T-helper 17 cell (primary cell): ENCODE measurements at places on chromosomes 3 and 15.

- no peaks in the 10 kb centered on the region for H3K36me3 ChIP-seq
- H3K4me1 ChIP-seq, result no peaks in the 10 kb centered on the region
- H3K4me3 ChIP-seq, result no peak overlapping the region
- no peak overlapping the region for H3K27ac ChIP-seq
- peaks cover 32% of the 10 kb centered on the region for H3K27me3 ChIP-seq
Observed at GRCh38 chr3:56484525-56485032, 16.3 kb upstream of the ERC2 start.

- H3K4me3 ChIP-seq, result no peak overlapping the region
- no peak for DNase-seq
- H3K36me3 ChIP-seq, result peaks cover 3% of the 10 kb centered on the region
- H3K27ac ChIP-seq, result peak overlapping the region; percentile 82
Observed at GRCh38 chr3:33808559-33808958, 10.1 kb downstream of the PDCD6IP start.

DNA sequence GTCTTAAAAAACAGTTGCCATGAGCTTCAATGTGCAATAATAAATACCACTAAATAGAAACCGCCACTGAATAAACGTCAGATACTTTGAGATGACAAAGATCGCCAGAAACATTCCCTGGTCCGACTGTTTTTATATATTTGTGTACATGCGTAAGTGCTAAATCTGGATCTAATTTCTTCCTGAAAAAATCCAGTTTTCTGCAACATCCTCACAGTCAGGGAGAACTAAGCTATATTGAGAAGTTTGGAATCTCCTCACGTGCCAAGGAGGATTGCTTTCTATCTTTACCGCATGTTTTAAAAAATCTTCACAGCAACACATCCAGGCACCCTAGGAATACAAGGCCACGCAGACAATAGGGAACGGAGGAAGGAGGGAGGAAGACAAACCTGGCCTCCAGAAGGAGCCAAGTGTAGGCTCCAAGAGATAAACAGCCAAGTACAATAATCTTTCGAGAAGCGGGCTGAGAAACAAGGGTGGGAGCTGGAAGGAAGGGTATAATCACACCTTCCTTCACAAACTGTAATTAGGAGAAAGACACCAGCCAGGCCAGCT lies 5.7 kb downstream of the VGLL4 start:
- no peak overlapping the region for H3K4me3 ChIP-seq
- DNase-seq, result no peak
- no peaks in the 10 kb centered on the region for H3K27me3 ChIP-seq
- H3K27ac ChIP-seq, result peak overlapping the region; percentile 29
- no peaks in the 10 kb centered on the region for H3K36me3 ChIP-seq

DNA sequence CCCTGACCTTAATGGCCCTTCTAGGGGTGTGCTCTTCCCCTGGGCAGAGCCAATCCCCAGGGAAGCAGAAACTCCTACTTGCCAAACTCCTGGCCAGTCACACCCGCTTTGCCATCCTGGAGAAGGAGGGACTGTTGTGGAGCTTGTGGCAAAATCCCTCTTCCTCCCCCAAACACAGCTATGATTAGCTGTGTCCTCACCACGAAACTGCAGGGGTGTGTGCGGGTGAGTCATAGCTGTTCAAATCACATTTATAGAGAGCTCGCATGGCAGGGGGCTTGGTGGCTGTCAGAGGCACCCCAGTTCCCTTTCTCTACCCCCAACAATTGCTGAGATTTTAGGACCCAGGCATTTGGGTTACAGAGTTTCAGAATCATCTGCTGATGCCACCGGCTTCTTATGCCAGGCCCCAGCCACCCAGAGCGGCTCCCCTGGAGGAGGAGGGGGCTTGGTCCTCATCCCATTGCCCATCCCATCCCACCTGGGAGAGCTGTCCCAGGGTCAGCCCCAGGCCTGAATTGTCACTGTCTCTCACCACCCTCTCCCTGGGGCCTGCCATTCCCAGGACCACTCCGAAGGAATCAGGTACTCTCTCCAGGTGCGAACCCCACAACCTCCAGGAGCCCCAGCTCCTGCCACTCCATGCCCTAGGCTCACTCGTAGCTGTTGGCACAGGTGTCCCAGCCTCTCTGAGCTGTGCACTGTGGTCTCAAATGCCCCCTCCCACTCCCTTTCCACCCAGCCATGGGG lies 28.8 kb upstream of the MAGEF1 start:
- no peak overlapping the region for H3K27ac ChIP-seq
- H3K4me3 ChIP-seq, result no peak overlapping the region
- peaks cover 6% of the 10 kb centered on the region for H3K36me3 ChIP-seq
- peaks cover 41% of the 10 kb centered on the region for H3K27me3 ChIP-seq
- peaks cover 4% of the 10 kb centered on the region for H3K4me1 ChIP-seq

DNA sequence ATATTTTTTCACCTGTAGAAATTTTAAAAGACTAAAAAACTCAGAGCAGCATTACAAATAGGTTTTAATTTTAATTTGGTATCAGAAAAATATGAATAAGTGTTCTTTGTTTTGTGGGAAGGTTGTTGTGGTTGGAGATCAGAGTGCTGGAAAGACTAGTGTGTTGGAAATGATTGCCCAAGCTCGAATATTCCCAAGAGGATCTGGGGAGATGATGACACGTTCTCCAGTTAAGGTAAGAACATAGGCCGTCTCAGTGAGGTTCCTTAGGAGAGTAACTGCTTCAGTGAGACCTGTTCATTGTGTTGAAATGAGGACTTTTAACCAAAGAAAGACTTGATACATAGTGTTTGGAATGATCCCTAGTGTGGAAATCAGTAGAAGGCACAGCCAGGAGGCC lies 44.8 kb downstream of the OPA1 start:
- no peaks in the 10 kb centered on the region for H3K27me3 ChIP-seq
- H3K4me3 ChIP-seq, result no peak overlapping the region
- no peaks in the 10 kb centered on the region for H3K4me1 ChIP-seq
- H3K36me3 ChIP-seq, result peaks cover 6% of the 10 kb centered on the region
- H3K27ac ChIP-seq, result no peak overlapping the region

- no peak overlapping the region for H3K27ac ChIP-seq
- H3K27me3 ChIP-seq, result no peaks in the 10 kb centered on the region
- peaks cover 5% of the 10 kb centered on the region for H3K4me1 ChIP-seq
- H3K36me3 ChIP-seq, result peaks cover 11% of the 10 kb centered on the region
Observed at GRCh38 chr3:45480871-45481270, 92.5 kb downstream of the LARS2 start.

- H3K27ac ChIP-seq, result no peak overlapping the region
- DNase-seq, result no peak
- no peak overlapping the region for H3K4me3 ChIP-seq
- peaks cover 9% of the 10 kb centered on the region for H3K4me1 ChIP-seq
- H3K27me3 ChIP-seq, result no peaks in the 10 kb centered on the region
Observed at GRCh38 chr15:99267957-99268356, 16.7 kb downstream of the LRRC28 start.

DNA sequence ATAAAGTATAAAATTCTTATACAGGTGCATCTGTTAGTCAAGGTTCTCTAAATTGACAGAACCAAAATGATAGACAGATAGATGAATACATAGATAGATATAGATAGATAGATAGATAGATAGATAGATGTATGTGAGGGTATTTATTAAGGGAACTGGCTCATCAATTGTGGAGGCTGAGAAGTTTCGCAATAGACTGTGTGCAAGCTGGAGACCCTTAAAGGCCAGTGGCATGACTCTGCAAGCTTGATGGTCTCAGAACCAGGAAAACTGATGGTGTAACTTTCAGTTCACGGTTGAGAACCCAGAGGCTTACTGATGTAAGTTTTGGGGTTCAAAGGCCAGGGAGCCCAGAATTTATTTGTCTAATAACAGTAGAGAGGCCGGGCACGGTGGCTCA lies 1123.7 kb upstream of the CADM2 start:
- H3K36me3 ChIP-seq, result no peaks in the 10 kb centered on the region
- no peak overlapping the region for H3K27ac ChIP-seq
- H3K27me3 ChIP-seq, result no peaks in the 10 kb centered on the region
- DNase-seq, result no peak
- no peak overlapping the region for H3K4me3 ChIP-seq
- no peaks in the 10 kb centered on the region for H3K4me1 ChIP-seq

- no peaks in the 10 kb centered on the region for H3K4me1 ChIP-seq
- no peak overlapping the region for H3K4me3 ChIP-seq
- no peaks in the 10 kb centered on the region for H3K27me3 ChIP-seq
- no peak for DNase-seq
Observed at GRCh38 chr3:18301781-18302180, 123.4 kb downstream of the SATB1 start.

DNA sequence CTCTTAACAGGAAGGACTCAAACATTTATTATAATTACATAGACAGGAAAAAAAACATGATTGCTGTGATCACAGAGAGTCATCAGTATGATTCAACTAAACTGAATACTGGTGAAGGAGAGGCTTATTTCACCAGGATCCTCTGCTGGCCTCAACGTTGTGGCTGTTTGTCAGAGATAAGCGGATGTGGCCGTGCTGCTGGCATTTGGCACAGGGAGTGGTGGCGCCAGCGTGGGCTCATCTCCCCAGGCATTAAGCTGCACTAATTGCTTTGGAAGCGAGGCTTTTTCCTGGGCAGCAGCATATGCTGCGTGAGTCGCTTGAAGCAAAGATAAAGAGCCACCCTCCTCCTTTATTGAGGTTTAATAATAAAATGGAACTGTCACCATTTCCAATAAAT lies 306.7 kb downstream of the LRTM1 start:
- no peaks in the 10 kb centered on the region for H3K36me3 ChIP-seq
- H3K27me3 ChIP-seq, result no peaks in the 10 kb centered on the region
- H3K27ac ChIP-seq, result no peak overlapping the region
- no peaks in the 10 kb centered on the region for H3K4me1 ChIP-seq

DNA sequence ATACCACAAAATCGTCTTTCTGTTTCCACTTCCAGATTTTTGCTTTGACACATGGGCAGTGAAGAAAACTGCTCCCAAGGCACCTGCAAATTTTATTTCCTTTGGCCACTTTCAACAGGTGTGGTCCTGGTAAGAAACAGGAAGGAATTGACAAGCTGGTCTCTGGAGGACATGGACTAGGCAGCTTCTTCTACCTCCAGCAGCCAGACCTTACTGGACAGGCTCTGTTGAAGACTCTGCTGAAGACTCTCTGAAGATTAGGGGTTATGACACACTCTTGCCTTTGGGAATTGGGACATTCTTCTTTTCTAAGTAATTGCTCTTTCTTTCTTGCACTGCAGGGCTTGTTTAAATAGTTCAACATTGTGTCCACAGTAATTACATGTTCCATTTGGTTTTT lies 147.7 kb upstream of the DCBLD2 start:
- H3K4me3 ChIP-seq, result no peak overlapping the region
- DNase-seq, result no peak
- H3K36me3 ChIP-seq, result no peaks in the 10 kb centered on the region
- peaks cover 3% of the 10 kb centered on the region for H3K4me1 ChIP-seq
- H3K27me3 ChIP-seq, result no peaks in the 10 kb centered on the region

GRCh38 chr15:47206358-47206978 lies 510.8 kb upstream of the SEMA6D start:
- no peak overlapping the region for H3K27ac ChIP-seq
- DNase-seq, result no peak
- no peak overlapping the region for H3K4me3 ChIP-seq
- H3K36me3 ChIP-seq, result no peaks in the 10 kb centered on the region

- H3K4me3 ChIP-seq, result no peak overlapping the region
- no peak for DNase-seq
- H3K36me3 ChIP-seq, result peaks cover 4% of the 10 kb centered on the region
- H3K4me1 ChIP-seq, result peaks cover 9% of the 10 kb centered on the region
- no peak overlapping the region for H3K27ac ChIP-seq
Observed at GRCh38 chr3:171654809-171655208, 155.5 kb downstream of the PLD1 start.

GRCh38 chr15:84886211-84886983 lies 1.9 kb downstream of the SLC28A1 start:
- H3K27ac ChIP-seq, result no peak overlapping the region
- H3K4me1 ChIP-seq, result peaks cover 5% of the 10 kb centered on the region
- DNase-seq, result no peak
- peaks cover 8% of the 10 kb centered on the region for H3K27me3 ChIP-seq

DNA sequence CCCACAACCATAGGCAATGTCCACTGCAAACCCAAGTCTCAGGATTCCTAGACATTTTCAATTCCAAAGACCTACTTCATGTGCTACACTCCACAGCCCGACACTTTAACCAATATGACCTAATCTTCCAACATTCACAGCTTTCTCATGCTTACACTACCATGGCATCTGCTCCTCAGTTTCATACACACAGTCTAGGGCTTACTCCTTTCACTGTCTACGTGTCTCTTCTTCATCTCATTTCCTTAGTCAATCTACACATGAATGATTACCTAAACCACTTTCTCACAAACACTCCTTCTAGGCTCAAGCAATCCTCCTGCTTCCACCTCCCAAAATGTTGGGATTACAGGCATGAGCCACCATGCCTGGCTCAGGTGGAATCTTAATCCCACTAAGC lies 106.3 kb downstream of the STAG1 start:
- H3K27me3 ChIP-seq, result no peaks in the 10 kb centered on the region
- no peak overlapping the region for H3K27ac ChIP-seq
- H3K4me3 ChIP-seq, result peak overlapping the region; percentile 1
- H3K4me1 ChIP-seq, result peaks cover 37% of the 10 kb centered on the region

DNA sequence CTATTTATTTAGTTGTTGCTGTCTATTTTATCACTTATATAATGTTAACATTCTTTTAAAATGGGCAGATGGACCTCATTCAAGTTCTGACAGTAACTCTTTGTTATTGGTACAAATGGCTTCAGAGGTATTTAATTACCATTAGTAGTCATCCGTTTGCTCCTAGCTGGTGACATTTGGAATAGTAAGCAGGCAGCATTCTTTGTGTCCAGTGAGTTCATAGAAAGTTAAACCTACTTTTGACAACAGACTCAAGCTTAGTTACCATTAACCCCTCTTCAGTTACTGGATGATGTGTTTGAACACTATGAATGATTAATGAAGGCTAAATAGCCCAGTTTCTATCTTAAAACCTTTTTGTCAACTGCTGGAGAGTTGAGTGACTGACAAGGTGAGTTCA lies 500.7 kb upstream of the ATP11B start:
- no peak overlapping the region for H3K27ac ChIP-seq
- DNase-seq, result no peak
- H3K4me3 ChIP-seq, result no peak overlapping the region
- H3K27me3 ChIP-seq, result no peaks in the 10 kb centered on the region
- H3K36me3 ChIP-seq, result no peaks in the 10 kb centered on the region

GRCh38 chr3:127002195-127003174 lies 19.6 kb downstream of the PLXNA1 start:
- no peak overlapping the region for H3K27ac ChIP-seq
- H3K36me3 ChIP-seq, result peaks cover 2% of the 10 kb centered on the region
- peaks cover 3% of the 10 kb centered on the region for H3K4me1 ChIP-seq

- H3K27me3 ChIP-seq, result no peaks in the 10 kb centered on the region
- no peak overlapping the region for H3K27ac ChIP-seq
- H3K36me3 ChIP-seq, result peaks cover 2% of the 10 kb centered on the region
Observed at GRCh38 chr3:129747992-129748391, 141.5 kb upstream of the PLXND1 start.

DNA sequence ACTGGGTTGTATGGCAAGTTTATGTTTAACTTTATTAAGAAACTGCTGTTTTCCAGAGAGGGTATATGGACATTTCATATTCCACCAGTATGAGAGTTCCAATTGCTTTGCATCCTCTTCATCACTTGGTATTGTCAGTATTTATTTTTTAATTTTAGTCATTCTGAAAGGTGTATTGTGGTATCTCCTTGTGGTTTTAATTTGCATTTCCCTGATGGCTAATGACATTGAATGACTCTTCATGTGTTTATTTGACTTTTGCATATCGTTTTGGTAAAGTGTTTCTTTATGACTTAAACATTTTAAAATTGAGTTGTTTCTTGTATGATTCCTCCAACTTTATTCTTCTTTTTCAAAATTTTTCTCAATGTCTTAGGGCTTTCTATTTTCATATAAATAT lies 44.4 kb downstream of the IL1RAP start:
- peaks cover 17% of the 10 kb centered on the region for H3K4me1 ChIP-seq
- H3K27ac ChIP-seq, result no peak overlapping the region
- H3K27me3 ChIP-seq, result no peaks in the 10 kb centered on the region
- DNase-seq, result no peak
- no peak overlapping the region for H3K4me3 ChIP-seq
- H3K36me3 ChIP-seq, result no peaks in the 10 kb centered on the region
